Activated naive CD8-positive, alpha-beta T cell treated with anti-CD3 and anti-CD28 coated beads for 36 hours (primary cell): ENCODE measurements at places on chromosomes 7 and 10.

GRCh38 chr7:22601812-22602565 lies 102.0 kb upstream of the STEAP1B start:
- DNase-seq = no peak

- DNase-seq = no peak
Measured at GRCh38 chr7:31000161-31000693, 36.5 kb downstream of the GHRHR start.

DNA sequence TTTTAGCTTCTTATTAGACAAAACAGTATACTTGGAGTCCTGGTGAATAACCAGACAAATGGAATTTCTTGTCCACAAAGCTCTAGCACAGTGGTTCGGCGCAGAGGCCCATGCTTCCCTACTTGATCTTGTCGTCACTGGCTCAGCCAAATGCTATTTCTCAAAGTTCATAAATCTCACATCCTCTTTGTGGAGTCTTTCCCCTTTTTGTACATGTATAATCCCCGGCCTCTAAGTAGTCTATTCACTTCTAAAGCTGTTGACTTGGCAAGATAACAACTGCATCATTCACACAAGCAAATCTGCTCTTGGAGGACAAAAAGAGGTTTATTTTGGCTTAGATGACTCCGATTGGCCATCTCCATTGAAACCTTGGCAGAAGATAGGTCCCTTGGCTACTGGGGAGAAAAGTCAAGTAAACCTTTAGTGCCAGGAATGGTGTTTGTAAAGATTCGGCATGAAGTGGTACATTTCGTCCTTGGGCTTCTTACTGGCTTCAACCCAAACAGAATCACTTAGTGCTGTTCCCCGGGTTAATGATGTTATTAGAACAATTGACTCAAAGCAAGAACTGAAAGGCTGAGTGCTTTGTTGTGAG lies 5.1 kb upstream of the AKR1E2 start:
- no peak for DNase-seq

DNA sequence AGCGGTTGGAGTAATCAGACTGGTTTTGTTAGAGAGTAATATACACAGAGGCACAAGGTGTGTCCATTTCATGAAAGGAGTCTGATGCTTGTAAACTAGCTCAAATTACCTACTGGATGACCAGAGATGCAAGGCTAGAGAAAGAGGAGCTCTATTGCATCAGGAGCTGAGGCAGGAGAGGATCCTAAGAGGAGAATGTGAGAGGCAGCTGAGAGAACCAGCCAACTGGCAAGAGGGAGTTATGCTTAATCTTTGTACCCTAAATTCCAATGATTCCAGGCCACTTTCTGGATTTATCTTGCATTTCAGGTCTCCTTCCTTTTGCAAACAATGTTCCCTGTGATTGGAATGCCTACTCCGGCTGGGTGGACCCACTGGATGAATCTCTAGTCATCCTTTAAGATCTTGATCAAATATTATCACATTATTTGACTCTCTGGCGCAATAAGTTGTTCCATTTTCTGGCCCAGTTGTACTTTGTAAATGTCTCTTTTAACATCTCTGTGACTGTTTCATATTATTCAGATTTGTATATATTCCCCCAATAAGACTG lies 57.5 kb upstream of the PTPN12 start:
- no peak for DNase-seq

DNA sequence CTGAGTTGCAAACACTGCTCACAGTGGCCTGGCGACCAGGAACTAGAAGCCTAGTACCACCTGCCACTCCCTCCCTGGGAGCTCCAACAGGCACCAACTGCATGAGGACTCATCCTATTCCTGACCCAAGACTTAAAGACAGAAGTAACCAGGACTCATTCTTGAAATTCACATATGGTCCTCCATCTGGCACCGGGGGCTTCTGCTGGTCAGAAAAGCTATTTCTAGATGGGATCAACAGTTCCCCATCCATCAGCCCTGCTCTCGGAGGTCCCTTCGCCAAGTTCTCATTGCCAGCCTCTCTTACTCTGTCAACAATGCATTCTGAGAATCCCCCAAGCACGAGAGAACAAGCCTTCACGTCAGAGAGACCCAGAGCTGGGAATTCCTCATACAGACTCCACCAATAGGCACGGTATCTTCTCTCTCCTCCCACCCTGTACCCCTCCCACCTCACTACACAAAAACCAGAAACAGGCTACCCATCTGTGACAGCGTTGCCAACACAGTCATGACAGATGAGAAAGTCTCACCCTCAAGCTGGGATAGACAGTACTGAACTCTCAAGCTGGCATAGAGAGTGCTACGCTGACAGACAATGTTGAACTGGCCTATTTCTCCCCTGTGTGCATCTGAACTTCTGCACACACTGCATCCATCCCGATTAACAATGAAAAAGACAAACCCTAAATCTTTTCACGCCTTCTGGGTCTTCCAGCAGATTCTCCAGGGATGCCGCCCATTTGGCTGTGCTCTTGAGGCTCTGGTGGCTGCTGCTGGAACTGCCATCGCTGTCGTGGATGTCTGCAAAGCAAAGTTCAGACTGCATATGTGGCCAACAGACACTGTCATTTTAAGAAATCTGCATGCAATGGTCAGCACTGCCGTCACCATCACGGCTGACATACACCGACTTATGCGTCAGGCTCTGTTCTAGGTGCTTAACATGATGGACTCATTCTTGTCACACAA lies 15.6 kb downstream of the RGS10 start:
- DNase-seq = no peak

DNA sequence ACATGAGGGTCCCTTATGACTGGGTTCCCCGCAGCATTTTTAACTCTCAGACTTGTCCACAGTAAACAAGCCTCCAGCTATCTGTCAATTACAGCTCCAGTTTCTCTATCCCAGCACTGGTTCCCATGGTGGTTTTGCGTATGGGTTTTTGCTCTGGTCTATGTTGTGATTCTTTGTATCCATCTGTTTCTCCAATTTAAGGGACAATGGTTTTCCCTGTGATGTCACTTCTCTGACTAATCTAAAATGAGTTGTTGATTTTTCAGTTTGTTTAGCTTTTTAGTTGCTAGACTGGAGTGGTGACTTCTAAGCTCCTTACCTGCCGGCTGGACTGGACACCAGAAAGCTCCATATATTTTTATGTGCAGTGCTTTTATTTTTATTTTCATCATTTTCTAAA lies 303.7 kb downstream of the INHBA start:
- DNase-seq = no peak

DNA sequence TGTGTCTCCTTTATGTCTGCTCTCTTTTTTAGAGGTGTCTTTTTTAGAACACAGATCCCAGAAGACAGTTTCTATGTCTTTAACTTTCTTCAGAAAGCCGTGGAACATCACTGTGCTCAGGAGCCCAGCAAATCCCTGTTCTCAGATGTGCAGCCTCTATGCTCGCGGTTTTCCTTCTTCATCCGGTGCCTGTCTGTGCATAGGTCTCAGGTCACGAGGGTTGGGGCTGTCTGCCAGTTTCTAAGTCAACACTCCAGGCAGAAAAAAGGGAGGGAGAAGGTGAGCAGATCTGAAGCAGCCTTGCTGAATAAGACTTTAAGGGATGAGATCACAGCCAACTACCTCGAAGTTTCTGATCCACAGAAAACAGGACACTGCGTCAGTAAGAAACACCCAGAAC lies 68.5 kb downstream of the CRTAC1 start:
- no peak for DNase-seq

GRCh38 chr10:49283491-49283890 lies 15.5 kb upstream of the C10orf71 start:
- no peak for DNase-seq

DNA sequence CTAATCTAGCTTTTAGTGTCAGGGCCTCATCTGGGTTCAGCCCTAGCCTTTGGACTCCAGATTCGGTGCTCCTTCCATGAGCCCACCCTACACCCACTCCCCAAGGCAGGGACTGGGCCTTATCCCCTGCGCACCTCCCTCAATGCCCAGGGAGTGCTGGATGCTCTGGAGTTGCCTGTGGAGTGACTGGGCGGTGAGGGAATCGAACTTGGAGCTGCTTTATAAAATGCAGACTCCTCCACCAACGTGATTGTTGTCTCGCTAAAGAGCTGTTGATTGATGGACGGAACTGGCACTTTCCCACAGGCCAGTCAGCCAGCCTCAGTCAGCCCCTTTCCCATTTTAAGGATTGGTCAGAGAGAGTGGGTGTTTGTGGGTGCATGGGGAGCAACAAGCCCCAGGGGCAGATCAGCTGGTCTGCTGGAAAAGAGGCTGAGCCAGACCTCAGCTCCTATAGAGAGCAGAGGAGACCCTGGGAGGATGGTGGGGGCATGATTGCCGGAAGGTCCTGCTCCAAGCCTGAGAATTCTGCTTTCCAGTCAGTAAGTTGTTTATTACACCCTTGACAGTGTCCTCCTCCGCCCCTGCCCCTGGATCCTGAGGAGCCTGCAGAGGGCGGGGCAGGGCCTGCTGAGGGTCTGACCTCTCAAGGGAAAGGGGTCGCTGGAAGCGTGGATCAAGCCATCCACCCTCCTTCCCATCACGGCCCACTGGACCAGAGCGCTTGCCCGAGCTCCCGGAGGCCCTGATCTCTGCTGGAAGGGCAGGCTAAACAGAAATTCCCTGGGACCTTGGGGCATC lies 16.7 kb downstream of the UNC5B start:
- no peak for DNase-seq

GRCh38 chr10:116254422-116255155 lies 18.4 kb downstream of the GFRA1 start:
- DNase-seq = no peak

DNA sequence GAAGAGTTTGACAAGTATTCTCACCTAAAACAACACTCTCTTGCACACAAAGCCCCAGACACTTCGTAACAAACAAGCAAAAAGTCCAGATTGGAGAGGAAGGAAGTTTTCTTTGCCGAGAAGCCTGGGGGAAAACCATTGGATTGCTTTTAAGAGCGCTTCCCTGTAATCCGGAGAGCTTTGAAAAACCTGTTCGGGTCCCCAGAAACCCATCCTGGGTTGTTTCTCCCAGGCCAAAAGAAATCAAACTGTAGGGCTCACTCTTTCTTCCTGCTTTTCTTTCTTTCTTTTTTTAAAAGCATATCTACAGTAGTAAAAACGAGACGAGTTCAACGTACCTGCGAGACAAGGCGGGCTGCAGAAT lies 655 bp downstream of the SP8 start:
- no peak for DNase-seq

DNA sequence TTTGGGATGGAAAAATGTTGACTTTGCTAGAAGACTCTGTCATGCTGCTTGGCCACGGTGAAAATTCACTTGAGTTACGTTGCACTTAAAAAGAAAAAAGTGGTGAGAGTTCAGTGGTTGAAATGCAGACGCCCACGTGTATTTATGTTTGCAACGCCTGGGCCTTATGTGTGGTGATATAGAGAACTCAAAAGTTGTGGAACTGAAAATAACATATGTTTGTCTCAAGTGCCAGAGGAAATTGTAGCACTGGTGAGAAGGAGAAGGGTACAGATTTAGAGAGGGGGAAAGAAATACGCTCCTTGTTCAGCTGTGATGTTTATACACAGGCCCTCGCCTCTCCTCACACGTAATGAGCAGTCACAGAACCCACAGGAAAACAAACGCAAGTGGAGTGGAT lies 73.6 kb downstream of the EMX2 start:
- no peak for DNase-seq

DNA sequence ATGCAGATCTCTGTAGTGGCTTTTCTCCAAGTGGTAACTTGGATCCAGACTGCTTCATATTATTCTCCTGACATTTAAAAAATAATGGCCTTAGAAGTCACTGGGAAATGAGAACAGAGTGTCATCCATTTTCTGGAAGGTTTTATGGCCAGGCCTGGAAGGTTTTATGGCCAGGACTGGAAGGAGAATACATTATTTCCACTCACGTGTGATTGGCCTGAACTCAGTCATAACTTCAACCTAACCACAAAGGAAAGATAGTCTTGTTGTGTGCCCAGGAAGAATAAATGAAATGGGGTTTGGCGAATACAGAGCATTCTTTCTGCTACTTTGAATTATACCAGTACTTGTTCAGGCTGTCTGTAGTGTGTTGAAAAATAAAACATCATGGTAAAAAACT lies 360.9 kb downstream of the GPAM start:
- no peak for DNase-seq

DNA sequence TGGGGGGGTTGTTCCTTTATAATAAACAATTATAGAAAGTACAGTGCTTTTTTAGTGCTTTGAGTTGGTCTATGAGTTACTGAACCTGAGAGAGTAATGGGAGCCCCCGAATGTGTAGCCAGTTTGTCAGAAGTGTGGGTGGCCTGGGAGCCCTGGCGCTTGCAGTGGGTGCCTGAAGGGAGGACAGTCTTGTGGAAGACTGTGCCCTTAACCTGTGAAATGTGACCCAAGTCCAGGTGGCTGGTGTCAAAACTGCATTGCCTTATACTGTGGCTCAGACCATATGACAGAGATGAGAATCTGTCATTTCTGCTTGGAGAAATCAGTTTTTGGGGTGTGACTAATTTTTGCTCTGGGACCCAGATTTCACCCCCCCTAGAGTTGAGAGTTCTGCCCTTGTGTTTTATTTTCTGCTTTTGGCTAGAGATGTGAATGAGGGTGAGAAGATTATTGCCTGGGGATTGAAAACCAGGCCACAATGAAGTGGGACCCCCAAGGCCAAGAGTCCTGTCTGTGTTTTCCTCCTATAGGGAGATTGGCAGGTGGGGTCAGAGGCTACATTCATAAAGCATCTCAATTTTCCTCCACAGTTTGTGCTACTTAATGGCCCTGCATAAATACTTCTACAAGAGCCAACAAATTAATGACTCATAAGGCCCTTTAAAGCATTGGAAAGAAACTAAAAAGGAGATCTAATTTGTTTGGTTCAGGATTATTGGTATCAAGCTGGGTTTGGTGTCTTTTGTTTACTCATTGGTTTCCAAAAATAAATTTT lies 24.1 kb upstream of the CARD11 start:
- DNase-seq = no peak

DNA sequence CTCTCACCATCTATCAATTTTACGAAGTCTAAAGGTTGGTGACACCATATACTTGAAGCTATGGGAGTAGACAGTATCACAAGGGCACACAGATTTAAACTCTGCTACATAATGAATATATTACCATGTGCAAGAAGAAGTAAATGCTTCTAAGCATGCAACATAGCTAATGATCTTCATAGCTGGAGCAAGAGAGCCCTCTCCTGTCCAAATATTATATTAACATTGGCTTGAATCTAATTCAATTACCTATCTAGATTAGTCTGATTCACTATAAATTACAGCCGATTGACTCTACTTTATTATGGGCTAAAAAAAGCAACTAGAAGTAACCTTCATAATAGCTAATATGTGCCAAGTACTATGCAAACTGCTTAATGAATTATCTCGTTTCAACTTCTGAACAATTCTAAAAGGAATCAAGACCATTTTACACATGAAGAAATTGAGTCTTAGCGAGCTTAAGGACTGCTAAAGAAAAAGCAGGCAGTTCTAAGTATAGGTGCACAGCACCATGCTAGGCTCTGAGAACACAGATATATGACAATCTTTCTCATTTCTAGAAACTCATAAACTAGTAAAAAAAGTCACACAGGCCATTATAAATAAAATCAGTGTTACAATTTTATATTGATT lies 21.9 kb downstream of the FRA10AC1 start:
- DNase-seq = no peak

- DNase-seq = no peak
Measured at GRCh38 chr7:130940326-130940725, 206.3 kb upstream of the KLF14 start.
